Fibroblast of skin of right biceps (primary cell): ENCODE measurements at places on chromosomes 12 and 14.

DNA sequence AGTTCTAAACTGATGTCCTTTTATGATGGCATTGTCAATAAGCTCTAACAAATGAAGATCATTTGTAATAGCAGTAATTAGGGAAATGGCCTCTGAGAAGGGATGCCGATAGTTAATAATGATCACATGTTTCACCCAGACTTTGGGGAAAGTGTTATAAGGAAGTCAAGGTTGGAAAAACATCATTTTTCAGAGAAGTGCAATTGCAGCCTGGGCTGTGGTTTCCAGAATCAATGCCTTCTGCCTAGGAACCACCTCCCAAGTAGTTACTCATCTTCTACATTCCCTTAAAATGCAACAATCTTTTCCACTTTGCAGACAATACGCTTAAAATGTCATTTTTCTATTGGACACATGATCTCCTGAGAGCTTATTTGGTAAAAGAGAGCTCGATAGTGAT is 879 bp downstream of the EDDM3A start:
- DNase-seq: no peak

- no peak for DNase-seq
These were observed 38.5 kb upstream of the FRS2 start for GRCh38 chr12:69431591-69432222.

- no peak for DNase-seq
These were observed 126.9 kb downstream of the KTN1 start for GRCh38 chr14:55706893-55707292.

GRCh38 chr12:85186236-85186635 is 93.8 kb upstream of the ALX1 start:
- no peak for DNase-seq

GRCh38 chr14:52910572-52910971 is 40.3 kb downstream of the FERMT2 start:
- no peak for DNase-seq

DNA sequence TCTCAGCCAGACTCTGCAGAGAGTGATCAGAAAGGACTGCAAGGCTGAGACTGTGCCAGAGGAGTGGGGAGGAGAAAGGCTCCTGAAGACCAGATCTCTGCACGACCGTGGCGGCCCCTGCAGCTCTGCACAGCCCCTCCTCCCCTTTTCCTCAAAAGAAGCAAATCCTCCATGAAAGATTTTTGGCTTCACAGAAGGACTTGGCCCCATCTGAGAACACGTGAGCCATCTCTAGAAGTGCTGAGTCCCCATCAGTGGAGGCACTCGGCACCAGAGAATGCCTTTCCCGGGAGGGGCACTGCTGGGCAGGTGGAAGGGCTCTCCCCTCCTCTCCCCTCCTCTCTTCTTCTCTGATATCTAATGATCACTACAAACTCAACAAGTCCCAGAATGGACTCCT is 6.8 kb downstream of the FIGNL2 start:
- no peak for DNase-seq

GRCh38 chr14:28709571-28710305 is 56.8 kb upstream of the FOXG1 start:
- no peak for DNase-seq

GRCh38 chr14:21068521-21069387 is 1.4 kb upstream of the ARHGEF40 start:
- DNase-seq: peak; percentile 72

GRCh38 chr14:54902521-54903420 is at the start of gene GCH1:
Gene GCH1, minus strand, starts transcription at chr14:54902826. Its CDS starts 163 bp downstream, at chr14:54902663.
- DNase-seq: peak; percentile 46
